ENCODE measurements at places on chromosomes 3 and 15.

DNA sequence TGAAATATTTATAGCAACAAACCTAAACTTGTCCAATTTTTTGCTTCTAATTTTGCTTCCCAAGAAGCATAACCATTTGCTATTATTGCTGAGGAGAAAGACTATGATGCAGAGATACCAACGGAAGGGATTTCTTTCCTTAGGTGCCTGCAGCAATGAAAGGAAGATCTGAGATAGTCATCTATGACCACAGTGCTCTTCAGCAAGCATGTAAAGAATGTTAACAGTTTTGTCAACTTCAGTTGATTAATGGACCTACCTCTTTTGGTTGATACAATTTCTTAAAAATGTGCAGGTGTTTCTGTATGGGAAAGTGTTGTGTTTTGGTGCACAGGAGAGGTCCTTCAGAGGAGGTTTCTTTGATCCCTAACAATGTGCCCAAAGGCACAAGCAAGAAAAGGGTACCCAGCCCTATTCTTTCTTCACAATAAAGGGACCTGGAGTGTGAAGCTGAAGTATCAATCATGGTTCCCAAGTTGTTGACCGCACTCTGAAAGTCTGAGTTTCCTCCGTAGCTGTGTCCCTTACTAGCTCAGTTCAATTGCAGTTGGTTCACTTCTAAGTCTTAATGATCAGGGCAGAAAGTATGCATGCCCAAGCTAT, 307.7 kb upstream of the KCNH8 start:
- no peak for DNase-seq

GRCh38 chr3:105458518-105459215, 92.0 kb downstream of the ALCAM start:
- no peak for DNase-seq

DNA sequence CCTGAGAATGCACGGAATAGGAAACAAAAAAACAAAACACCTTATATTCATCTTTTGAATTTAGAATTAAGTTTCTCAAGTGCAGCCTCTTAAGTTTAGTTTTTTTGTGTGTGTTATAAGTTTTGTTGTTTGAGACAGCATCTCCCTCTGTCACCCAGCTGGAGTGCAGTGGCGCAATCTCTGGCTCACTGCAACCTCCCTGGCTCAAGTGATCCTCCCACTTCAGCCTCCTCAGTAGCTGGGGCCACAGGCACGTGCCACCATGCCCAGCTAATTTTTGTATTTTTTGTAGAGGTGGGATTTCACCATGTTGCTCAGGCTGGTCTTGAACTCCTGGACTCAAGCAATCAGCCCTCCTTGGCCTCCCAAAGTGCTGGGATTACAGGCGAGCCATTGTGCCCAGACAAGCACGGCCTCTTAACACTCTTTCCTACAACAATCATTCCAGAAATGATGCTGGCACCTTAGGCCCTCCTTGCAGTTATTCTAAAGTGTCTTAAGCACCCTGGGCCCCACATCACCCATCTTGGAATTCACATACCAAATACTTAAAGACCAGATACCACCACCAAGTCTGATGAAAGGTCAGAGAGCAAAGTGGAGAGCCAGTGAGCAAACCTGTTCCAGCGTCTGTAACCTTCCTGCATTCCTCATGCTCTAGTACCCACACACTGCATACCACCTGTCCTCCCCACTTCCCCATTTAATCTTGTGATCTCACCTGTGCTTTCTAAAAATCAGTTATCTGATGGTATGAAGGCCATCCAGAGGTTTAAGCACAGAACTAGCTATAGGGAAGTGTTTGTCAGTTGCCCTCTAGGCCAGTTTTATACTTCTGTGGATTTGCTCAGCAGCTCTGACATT, 6.9 kb upstream of the SPG11 start:
- no peak for DNase-seq

DNA sequence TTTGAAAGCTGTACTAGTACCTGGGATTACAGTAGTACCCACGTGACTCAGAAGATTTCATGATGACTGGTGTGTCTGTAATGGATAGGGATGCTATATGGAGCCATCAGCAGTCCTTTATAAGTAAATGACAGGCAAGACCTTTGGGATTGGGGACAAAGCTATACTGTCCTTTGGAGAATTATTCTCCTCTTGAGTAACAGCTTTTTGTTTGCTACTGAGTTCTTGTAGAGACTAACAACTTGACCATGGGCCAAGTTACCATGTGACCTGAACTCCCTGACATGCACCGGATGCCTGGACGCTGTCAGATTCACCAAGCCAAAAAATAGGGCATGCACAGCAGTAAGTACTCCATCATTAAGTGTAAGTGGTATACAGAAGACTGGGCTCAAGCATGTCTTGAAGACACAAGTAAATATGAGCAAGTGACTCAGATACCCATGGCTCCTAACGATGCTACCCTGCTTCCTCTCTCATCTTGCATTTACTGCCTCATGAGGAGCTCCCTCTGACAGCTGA, 12.9 kb downstream of the SEC11A start:
- DNase-seq = no peak

- DNase-seq = no peak
These were observed 543 bp downstream of the MEF2A start for GRCh38 chr15:99566157-99566897.

DNA sequence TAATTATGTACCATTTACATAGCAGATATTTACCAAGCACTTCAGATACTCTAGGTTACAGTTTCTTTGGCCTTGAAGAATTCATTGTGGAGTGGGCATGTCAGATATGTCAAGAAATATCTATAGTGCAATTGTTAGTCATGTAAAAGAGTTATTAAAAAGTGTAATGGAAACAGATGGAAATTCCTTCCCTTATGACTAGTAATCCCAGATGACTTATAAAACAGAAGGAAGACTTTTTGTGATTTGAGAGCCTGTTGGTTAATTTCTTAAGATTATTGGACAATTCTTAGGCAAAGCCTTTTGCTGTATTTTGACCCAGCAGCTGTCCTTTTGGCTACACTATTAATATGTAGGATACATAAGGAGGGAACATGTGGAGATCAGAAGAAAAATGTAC, 708.9 kb upstream of the NECTIN3 start:
- no peak for DNase-seq

- DNase-seq = peak; percentile 67
These were observed 365.5 kb downstream of the SHQ1 start for GRCh38 chr3:72482589-72483321.

- DNase-seq = no peak
These were observed 7.4 kb upstream of the RIOX2 start for GRCh38 chr3:97979610-97980009.

- DNase-seq = no peak
These were observed 30.8 kb downstream of the KLHL25 start for GRCh38 chr15:85763673-85764633.

- no peak for DNase-seq
These were observed 3.0 kb downstream of the TRAK1 start for GRCh38 chr3:42094128-42094527.

- DNase-seq = no peak
These were observed 84.5 kb downstream of the TRAK1 start for GRCh38 chr3:42175386-42176240.

- no peak for DNase-seq
These were observed 383.0 kb downstream of the TBL1XR1 start for GRCh38 chr3:176814285-176814684.

GRCh38 chr3:34360713-34361112, 562.3 kb downstream of the PDCD6IP start:
- no peak for DNase-seq

GRCh38 chr3:3629911-3630310, 169.3 kb upstream of the LRRN1 start:
- no peak for DNase-seq

DNA sequence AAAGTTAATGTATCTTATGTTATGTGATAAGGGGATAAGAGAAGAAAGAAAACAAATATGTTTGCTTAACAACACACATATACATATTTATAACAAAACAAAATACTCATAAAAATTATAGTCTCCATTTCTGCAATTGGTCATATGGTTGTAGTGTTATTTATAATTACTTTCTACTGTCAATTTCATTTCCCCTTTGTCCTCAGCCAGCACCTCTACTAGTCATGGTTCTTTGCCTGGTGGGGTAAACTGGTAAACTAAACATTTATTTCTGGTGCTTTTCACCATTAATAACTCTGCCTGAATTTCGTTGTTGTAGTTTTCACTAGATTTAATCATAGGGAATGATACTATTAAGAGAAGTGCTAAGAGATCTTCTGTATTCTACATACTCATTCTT, 88.0 kb upstream of the ALCAM start:
- no peak for DNase-seq

- DNase-seq = no peak
These were observed 124.4 kb downstream of the B3GALNT1 start for GRCh38 chr3:160980740-160981139.

- no peak for DNase-seq
These were observed 145.2 kb downstream of the SSR3 start for GRCh38 chr3:156409694-156410093.

DNA sequence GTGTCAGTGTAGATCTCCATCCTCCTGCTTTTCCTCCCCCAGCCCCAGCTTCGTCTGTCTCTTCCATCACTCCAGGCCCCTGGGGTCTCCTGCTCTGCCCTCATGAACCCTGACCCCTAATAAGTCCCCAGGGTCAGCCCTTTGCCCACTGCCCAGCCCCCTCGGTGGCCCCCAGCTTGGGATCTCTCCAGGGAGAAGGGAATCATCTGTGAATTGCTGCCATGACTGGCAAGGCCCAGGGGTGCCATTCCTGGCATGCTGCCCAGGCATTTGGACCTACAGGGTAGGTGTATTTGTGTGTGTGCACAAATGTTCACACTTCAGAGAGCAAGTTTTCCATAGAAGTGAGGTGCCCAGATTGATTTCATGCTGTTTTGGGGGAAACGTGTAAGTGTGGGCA, 5.9 kb upstream of the TBC1D21 start:
- DNase-seq = no peak

GRCh38 chr15:34773013-34773412, 18.2 kb upstream of the GJD2 start:
- no peak for DNase-seq

GRCh38 chr15:73869216-73869995, 4.0 kb upstream of the TBC1D21 start:
- DNase-seq = no peak

DNA sequence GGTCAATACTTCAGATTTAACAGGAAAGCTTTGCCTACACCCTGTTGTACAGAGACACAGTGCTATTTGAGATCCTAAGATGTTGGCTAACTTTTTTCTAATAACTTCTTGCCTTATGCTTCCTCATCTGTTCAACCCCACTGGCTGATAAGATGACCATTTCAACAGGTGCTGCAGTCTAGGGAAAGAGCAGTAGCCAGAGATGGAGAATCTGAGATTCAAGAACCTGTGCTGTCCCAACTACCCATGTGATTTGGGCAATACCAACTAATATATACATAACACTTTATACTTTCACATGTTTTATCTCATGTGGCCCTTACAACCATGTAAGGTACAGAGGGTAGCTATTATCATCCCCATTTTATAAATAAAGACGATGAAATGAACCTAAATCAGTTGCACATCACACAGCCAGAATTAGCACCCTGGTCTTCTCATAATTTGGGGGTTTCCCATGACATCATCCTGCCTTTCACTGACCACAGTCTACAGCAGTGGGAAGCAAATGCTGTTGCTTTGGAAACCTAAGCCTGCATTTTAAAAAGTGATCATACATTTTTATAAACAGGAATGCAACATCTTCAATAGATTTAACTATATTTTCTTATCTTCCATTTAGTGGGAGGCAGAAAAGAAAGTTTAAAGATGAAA, 9.7 kb downstream of the TTC23 start:
- DNase-seq = peak; percentile 27

GRCh38 chr15:25810154-25810553, 53.0 kb downstream of the ATP10A start:
- no peak for DNase-seq

- no peak for DNase-seq
These were observed 9.4 kb downstream of the ATP11B start for GRCh38 chr3:182802413-182803390.

DNA sequence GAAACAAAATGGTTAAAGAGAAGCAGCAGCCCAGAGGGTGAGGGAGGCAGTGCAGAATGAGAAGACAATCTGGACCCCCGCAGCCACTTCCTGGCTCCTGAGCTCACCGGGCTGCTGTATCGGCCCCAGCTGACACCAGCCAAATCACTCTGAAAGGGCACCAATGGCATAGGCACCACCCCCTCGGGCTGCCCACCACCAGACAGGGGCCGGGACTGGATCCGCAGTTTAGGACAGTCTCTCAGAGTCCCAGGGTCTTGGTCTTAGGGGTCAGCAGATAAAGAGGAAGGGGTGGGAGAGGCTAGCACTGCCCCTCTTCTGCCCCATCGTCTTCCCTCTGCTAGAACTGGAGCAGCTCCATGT, 17.9 kb upstream of the EHD4 start:
- no peak for DNase-seq

GRCh38 chr15:27576576-27576975, 522.5 kb downstream of the OCA2 start:
- no peak for DNase-seq

GRCh38 chr3:21117370-21117769, 633.6 kb downstream of the ZNF385D start:
- no peak for DNase-seq

GRCh38 chr3:152915695-152916094, 80.8 kb downstream of the P2RY1 start:
- no peak for DNase-seq

- no peak for DNase-seq
These were observed 56.0 kb upstream of the FLNB start for GRCh38 chr3:57952208-57952631.

- no peak for DNase-seq
These were observed 137.4 kb downstream of the ATP10A start for GRCh38 chr15:25725758-25726157.

DNA sequence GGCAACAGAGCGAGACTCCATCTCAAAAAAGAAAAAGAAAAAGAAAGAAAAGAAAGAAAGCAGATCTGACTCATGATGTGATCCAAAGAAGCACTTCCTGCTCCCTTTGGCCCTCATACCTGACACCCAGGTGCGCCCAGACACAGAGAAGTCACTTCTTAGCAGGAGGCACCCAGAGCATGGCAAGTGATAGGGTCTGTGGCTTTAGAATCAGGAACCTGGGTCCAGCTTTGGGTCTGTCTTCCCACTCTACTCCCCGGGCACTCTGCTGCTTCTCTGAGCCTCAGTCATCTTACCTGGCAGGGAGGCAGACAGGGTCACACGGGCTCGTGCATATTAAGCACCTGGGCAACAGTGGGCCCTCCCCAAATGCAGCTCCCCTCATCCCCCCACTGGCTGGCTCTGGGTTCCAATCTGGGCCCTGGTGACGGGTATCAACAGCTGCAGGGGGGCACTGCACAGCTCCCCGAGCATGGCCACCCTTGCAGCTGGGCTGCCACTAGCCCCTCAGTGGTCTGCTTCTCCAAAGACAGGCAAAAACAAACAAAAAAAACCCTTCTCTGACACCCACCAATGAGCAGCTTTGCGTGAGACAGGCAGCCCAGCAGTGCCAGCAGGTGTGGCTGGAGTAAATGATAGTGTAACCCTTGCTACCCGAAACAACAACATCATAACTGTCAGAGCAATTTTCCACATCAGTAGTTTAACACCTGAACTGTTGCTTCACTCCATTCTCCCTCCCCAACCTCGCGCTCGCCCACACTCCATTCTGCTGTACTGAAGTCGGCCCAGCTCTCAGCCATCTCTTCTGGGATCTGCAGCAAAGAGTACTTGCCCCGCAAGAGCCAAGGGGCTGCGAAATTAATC, 99.8 kb downstream of the MEGF11 start:
- no peak for DNase-seq

Measured in CD4-positive, alpha-beta T cell treated with Interleukin-4 for 4 hours (primary cell).